ENCODE measurements at places on chromosomes 12 and 14.

DNA sequence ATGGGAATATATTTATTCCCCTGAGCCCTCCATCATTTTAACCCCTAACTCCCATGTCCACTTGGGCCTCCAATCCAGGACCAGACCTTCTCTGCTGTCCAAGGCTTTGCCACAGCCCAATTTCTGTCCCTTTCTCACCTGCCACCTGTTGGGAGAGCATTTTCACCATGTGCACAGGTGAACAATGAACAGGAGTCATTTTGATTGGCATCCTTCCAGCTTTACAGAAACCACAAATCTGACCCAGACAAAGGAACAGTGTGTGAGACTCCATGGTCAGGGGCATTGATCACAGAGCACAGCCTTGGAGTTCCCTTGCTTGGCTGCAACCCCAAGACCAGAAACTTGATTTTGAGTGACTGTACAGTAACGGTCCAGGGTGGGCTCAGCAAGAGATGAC, 91.9 kb downstream of the CRACR2A start:
- no peak for DNase-seq

DNA sequence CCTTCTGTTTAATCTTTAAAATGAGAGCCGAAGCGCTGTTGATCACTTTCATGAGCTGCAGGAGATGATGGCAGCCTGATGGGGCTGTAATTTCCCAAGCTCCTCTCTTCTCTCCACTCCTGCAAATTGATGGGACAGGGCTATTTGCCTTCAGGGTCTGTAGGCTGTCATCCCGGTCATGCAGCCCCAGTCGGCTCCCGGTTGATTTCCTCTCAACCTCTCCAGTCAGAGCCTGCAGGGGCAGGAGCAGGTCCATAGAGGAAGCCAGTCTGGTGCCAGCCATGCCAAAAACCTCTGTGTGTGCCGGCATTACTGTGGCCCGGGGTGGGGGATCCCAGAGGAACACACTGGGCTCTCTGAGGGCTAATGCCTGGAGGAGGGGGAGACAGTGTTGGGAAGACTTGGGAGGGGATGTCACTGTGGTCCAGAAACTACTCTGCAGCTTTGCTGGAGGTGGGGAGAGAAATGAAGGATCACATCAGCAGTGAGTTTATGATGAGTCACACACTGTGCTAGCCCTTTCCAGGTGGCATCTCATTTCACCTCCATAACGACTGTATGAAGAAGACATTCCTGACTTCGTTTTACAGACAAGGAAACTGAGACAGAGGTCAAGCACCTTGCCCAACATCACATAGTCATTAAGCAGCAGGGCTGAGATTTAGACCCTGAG, 46.5 kb upstream of the PRIMA1 start:
- no peak for DNase-seq

- DNase-seq: peak; percentile 20
Measured at GRCh38 chr12:88111074-88111652, 30.7 kb downstream of the CEP290 start.

DNA sequence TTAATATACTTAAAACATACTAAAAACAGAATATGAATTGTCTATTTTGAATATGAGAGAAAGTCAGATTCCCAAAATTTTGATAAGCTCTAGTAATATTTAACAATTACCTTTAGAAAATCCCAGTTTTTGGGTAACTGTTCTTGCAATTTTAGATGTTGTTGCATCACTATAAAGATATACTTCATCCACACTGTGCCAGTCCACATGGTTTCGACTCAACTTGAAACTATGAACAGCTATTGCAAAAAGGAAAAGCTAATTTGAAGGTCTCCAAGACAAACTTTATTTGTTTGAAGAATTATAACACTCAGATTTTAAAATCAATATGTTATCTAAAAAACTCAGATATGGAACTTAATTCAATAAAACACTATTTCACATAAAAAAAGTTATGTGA, 59.9 kb downstream of the DDHD1 start:
- no peak for DNase-seq

- no peak for DNase-seq
Measured at GRCh38 chr12:68118096-68118755, 41.3 kb downstream of the IFNG start.

DNA sequence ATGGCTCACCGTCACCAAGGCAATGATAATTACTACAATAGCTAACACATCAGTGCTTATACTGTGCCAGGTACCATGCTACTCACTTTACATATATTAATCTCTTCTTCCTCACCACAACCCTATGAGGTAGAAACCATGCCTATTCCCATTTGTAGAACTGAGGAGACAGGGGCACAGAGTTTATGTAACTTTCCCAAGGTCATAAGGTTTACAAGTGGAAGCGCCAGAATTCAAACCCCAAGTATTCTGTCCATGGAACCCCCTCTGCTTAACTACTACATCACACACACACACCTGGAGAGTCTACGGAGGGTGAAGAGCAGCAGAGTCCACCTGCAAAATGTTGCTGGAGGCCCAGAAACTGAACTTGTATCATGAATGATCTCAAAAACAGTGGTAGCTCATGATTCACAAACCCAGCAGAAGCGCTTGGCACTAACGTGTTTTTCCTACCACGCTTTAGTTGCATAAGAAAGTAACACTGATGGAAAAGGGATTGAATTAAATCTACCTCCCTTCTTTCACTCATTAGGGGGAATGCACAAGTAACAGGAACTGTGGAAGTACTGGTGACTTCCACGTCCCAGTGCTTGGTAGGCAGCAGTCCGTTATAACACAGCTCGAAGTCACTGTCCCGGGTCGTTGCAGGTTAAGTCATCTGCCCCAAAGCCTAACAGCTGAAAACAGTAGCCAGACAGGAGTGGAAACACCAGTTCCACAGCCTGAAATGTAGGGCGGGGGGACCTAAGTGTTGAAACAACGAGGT, 2.0 kb downstream of the ITPR2 start:
- DNase-seq: peak; percentile 60

DNA sequence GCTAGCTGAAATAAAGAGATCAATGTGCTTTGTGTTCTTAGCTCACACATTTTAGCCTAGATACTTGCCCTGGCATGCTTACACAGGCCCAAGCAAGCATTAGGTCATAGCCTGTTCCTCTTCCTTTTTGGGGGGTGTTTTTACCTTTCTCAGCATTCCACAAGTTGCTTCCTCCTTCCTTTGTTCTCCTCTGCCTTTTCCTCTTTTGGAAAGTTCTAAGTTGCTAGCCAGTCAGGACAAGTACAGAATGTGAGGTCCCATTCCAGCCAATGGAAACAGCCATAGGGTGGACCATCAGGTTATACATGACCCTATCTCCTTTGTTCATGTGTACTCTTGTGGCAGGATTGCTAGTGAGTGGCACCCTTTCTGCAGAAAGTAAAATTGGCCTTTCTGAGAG, 154.9 kb downstream of the RASSF9 start:
- DNase-seq: no peak

DNA sequence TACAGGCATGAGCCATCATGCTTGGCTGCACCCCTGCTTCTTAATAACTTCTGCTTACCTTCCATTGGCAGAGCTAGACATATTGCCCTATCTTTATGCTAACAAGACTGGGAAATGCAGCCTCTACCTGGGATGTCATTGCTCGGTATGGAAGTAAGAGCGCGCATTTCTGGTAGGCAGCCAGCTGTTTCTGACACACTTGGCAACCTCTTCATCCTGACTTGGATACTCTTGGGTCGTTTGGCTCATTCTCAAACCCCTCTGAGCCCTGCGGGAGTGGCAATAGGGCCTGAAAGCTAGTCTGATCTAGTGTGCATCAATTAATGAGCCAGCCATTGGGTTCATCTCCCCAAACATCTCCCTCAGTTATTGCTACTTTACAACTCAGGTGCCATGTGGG, 5.4 kb upstream of the PLBD1 start:
- no peak for DNase-seq
